DMS53 (cell line): ENCODE measurements at places on chromosomes 3 and 15.

DNA sequence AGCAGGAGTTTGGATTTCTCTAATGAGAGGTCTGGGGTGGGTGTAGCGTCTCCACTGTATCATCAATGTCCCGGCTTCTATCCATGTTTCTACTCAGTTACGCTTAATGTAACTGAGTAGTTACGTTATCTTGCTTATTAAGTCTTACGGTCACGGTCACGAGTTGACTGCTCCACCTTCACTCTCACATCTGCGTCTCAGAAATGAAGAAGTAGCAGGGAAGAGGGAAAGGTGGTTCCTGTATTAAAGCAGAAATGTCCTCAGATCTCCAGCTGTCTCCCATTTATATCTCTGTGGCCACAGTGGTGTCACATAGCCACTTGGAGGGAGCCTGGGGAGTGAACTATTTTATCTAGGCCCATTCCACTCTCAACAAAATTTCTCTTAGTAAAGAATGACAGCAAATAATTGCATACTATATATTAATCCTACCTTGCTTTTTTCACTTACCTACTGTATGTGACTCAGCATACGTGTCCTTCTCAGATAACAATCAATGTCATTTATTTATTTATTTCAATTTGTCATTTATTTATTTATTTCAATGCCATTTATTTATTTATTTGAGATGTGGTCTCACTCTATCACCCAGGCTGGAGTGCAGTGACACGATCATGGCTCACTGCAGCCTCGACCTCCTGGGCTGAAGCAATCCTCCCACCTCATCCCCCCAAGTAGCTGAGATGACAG, 39.7 kb upstream of the RNU6-1 start:
- DNase-seq: no peak

GRCh38 chr3:186432189-186432588, 70.2 kb upstream of the DGKG start:
- DNase-seq: no peak

DNA sequence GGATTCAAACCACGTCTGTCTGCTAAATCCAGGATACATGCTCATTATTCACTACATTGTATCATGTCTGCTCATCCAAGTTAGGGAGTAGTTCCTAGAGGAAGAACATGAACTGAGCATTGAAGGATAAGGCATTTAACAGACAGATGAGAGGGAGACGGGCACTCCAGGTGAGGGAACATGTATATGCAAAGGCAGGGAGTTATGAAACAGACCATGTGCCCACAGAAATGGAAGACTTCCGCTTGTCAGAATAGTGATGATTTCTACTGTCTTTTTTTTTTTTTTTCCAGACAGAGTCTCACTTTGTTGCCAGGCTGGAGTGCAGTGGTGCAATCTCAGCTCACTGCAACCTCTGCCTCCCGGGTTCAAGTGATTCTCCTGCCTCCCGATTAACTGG, 5.0 kb upstream of the NDUFAF1 start:
- DNase-seq: no peak

GRCh38 chr15:101538177-101538576, 48.7 kb upstream of the PCSK6 start:
- DNase-seq: no peak

DNA sequence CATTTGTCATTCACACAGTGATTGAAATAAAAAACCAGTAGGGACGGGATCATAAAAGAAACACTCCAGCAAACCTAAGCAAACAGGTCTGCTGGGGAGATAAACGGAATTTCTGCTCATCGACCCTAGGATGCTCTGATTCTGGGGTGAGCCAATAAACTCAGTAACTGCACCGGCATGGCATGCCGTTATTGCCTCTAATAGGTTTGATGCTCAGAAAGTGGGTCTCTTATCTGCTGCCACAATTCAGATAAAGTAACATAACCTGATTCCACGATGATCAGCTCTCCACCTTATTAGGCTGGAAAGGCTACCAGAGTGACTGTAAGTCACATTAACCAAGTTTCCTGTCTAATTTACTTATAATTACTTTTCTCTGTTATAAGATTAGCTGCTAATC, 19.6 kb downstream of the DCLK3 start:
- no peak for DNase-seq

DNA sequence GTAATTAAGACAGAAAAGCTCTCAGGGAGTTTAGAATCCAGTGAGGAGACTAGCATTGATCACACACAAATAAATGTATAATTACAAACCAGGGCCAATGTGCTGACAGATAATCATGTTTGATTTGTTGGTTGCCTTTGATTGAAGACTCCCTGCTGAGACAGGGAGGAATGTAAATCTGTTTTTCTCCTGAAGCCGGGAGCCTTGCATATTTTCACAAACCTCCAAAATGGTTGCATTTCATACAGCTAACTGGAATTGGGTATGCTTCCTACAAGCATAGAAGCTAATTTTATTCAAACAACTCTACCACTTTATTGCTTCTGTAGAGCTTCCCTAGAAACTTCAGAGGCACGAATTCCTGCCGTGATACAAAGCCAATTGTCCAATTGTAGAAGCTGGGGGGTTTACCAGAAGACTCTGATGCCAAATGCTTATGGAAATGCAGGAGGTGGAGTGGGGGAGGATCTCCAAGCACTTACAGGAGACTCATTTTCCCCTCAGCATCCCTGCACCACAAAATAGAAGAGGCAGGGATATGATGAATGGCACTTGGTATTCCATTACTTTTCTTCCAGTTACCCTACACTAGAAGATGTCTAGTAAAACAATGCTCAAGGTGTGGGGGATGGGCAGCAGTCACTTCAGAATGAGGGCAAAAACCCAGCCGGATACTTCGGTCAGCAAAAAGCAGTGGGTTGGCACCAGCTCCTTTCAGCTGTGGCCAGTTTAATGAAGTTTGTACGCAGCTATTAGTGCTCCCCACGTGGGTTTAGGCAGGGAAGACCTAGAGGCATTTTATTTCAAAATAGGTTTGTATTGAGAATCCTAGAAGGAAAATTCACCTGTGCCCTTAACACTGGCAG, 11.4 kb upstream of the MEX3B start:
- DNase-seq: no peak

GRCh38 chr3:6577584-6577983, 283.3 kb upstream of the GRM7 start:
- no peak for DNase-seq

GRCh38 chr3:50459785-50460184, 43.6 kb downstream of the CACNA2D2 start:
- DNase-seq: no peak

GRCh38 chr15:41572866-41573265, 13.9 kb downstream of the TYRO3 start:
- DNase-seq: no peak

DNA sequence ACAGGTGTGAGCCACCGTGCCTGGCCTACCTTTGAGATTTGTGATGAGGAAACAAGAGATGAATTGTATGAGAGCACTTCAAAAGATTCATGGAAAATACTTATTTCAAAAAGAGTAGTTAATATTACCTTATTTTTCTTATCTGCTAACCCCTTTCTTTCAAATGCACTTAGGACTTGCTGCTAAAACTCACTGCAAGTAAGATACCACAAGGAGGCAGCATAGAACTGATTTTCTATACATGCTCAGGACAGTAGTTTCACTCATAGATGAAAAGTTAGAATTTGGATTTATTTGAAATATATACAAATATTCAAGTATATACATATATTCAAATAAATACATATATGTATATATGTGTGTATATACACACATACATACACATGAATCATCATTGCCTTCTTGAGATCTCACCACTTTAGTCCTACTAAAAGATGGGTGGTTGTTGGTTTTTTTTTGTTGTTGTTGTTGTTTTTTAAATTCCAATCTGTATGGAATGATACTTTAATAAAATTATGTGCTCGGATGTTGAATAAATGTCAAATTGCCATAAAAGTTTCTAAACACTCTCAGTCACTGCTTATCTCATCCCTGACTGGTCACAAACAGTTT, 2.4 kb downstream of the CCNDBP1 start:
- peak; percentile 65 for DNase-seq

GRCh38 chr3:172272698-172273097, 175.6 kb downstream of the GHSR start:
- no peak for DNase-seq

GRCh38 chr15:51825698-51826097, 3.8 kb upstream of the TMOD3 start:
- DNase-seq: no peak

DNA sequence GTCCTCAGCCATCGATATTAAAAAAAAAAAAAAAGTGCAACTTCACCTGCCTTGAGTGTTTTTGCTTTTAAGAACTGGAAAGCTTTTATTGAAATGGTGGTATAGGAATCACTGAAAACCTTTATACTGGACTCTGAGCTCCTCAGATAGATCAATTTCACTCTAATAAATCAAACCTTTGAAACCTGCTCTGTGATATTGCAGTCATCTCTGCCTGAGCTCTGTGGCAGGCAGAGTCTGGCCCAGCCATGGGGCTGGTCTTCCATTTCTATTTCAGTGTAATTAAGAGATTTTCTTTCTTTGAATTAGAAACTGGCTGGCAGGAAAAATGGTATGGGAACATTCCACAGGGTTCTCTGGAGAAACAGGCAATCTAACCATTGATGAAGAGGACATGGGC, 762.5 kb downstream of the AGBL1 start:
- DNase-seq: no peak

- DNase-seq: no peak
Measured at GRCh38 chr15:83053151-83053550, 13.9 kb downstream of the BTBD1 start.

DNA sequence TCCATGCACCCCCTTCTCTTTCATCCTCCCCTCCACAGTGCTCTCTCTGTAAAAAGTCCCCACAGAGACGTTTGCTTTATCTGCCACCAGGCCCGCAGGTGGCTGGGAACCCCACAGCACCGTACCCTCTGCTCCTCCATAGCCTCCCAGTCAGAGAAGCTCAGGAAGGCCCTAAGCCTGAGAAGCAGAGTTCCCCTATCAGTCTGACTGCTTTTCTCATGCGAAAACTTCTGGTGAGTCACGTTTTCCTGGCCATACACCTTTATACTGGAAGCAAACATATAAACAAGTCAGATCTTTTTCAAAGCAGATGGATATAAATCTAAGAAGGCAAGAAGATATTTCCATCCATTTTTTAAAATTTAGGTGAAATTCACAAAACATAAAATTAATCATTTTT, 51.5 kb upstream of the MEF2A start:
- no peak for DNase-seq

DNA sequence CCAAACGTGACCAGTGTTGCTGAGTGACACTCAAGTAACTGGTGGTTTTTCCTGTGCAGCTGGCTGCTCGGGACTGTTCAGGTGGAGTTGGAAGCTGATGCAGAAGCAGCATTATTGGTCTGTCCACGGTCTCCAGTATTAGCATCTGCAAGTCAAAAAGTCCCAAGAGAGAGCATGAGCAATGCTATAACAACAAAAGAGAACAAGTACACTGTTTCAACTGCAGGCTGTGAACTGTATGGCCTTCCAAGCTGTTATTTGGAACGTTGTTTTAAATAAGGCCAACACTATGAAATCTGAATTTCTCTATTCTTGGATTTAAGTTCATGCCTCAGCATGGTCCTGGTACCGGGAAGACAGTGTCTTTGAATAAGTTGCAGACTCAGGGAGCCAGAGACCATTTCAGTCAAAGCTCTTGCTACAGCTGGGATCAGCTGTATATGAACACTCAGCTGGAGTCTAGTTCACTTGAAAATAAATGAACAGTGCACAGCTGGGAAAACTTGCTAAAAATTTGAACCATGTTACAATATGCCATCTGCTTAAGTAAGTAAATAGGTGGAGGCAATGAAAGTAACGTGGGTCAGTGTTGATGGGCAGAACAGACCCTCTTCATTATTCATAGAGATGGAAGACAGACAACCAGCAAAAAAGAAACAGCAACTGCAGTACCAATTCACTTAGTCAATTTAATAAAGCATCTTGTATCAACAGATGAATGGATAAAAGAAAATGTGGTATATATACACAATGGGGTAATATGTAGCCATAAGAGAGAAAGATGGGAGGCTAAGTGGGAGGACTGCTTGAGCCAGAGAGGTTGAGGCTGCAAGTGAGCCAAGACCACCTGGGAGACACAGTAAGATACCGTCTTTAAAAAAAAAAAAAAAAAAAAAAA, 45.1 kb downstream of the NR1I2 start:
- DNase-seq: no peak

- DNase-seq: peak; percentile 74
Measured at GRCh38 chr3:111735243-111735758, 123.8 kb upstream of the PHLDB2 start.

DNA sequence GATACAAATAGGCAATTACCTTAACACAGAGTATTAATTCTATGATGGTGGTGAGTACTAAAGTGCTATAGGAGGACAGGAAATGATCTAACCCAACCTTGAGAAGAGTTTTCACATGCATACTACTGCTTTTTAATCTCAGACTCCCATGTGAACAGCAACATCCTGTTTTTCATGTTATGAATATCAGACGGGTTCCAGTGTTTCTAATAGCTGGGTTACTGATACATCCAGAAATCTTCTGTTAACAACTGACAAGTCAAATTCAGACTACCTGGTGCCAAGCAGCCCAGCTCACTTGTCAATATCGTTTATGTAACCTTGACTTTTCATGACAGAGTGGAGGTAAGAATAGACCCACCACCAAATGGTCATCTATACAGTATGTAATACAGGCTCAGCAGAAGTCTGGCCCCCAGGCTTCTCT, 220.2 kb upstream of the COL8A1 start:
- no peak for DNase-seq

DNA sequence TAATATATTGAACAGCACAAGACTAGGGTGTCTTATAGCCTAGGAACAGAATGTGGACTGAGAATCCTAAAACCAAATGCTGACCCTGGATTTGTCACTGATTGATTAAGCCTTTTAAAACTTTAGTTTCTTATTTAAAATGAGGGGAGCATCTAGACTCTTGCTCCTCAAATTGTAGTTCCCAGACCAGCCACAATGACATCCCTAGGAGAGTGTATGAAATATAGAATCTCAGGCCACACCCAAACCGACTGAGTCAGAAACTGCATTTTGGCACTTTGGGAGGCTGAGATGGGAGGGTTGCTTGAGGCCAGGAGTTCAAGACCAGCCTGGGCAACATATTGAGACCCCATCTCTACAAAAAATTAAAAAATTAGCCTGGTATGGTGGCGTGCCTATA, 287.8 kb upstream of the UMPS start:
- no peak for DNase-seq

DNA sequence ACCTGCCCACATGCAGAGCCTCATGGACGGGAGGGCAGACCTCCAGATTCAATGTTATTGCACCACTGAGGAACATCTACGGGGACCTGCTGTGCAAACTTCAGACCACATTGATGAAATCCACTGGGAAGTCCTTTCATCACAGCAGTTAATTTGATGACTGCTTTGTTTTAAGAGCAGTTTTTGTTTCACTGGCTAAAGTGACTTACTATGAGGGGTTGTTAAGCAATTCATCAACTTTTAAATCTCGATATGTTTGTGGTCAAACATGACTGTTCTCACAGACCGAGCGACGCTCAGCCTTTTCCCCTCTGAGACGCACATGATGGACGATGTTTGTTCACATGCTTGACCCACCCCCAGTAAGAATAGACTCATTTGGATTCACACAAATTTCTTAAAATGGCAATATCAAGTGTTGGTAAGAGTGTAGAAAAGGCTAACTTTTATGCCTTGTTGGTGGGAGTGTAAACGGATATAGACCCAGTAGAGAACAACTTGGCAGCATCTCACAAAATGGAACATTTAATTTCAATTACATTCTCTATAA, 35.9 kb upstream of the IREB2 start:
- DNase-seq: no peak
